ENCODE measurements at places on chromosomes 1 and 21.

- DNase-seq = no peak
Measured at GRCh38 chr1:118948351-118948750, 39.8 kb downstream of the TBX15 start.

GRCh38 chr1:934991-935750 lies 11.4 kb downstream of the SAMD11 start:
- no peak for DNase-seq

DNA sequence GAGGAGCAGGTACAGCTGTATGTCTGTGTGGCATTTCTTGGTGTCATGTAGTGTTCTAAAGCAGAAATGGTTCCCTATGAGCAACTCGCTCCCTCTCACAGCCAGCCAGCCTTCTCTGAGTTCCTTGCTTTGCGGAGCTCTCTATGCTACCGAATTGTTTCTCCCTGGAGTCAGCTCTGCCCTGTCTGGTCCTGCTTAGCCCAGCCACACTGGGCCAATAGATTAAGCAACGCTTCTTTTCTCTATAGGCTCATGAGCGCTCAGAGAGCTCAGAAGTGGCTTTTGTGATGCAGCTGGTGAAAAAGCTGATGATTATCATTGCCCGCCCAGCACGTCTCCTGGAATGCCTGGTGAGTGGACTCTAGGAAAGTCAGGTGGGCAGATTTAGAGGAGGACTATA lies 113.1 kb downstream of the PIK3R3 start:
- DNase-seq = no peak

- DNase-seq = no peak
Measured at GRCh38 chr1:241140670-241141069, 216.3 kb downstream of the RGS7 start.

DNA sequence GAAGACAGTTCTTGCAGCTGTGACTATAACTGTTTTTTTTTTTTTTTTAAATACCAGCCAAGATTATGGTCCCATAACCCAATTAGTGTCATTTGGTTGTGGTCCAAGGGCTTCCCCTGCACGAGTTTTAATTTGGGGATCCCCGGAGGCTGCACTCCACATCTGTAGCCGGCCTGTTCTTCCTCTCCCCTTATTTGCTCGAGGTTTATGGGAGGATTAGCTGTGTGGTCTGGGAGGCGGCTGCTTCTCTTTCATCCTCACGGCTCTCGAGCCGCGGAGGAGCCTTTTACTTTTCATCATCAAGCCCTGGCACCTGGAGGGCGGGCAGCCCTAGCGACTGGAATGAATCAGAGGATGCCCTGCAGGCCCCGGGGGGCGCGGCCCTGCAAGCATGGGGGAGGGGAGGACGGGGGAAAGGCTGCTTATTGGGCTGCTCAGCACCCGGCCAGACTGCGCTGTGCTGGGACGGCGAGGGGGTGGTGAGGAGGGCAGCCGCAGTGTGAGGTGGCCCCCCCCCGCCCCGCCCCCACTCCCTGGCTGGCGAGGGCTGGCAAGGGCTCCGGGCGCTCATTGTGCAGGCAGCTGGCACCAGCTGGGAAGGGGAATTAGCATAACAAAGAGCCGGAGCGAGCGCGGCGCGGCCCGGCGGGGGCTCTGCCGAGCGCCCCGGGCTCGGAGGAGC lies 18.5 kb downstream of the SERTAD4 start:
- no peak for DNase-seq

DNA sequence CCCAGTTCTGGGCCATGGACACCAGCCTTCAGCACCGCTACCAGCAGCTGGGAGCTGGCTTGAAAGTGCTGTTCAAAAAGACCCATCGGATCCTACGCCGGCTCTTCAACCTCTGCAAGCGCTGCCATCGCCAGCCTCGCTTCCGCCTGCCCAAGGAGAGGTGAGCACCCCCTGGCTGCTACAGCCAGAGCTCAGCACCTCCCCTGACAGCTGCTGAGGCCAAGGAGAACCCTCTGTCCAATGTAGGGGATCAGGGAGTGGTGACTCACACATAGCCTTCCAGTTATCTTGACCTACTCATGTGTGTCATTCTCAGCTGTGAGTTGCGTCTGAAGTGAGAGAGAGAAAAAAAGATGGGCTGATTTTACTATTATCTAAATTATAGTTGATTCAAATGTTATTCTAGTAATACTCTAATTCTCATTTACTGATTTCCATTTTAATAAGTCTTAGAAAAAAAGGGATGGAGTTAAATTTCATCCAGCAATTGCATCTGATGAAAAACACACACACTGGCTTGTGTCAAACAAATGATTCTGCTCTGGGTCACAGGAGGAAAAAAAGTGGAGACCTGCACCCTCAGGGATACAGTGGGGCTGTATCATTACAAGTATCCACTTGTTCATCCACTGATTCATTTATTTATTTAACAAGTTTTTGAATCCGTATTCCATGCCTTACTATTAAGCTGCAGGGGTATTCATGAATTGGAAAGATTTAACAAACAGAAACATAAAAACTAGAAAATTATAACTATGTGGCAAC lies 108.0 kb downstream of the BRINP2 start:
- no peak for DNase-seq

GRCh38 chr1:243269461-243269801 lies 13.6 kb downstream of the SDCCAG8 start:
- DNase-seq = no peak

DNA sequence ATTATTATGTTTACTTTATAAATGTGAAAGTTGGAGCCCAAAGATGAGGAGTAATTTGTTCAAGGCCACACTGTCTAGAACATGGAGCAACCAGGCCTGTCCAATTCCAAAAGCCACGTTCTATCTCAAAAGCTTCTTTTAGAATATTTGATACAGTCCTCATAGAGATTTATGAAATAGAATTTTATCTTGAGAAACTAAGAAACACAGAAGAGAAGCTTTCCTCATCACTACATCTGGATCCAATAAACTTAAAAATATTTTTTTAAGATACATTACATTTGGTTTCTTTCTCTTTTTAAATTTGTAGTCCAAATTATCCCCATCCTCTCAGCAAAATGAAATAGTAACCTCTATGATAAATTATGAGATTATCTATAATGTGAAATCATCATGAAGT lies 58.9 kb downstream of the DDAH1 start:
- no peak for DNase-seq

GRCh38 chr21:32834916-32835235 lies 63.3 kb upstream of the PAXBP1 start:
- DNase-seq = no peak

- DNase-seq = no peak
Measured at GRCh38 chr1:110645821-110646735, 28.7 kb downstream of the KCNA3 start.
